Heart right ventricle (tissue), 16 donors: ENCODE measurements at places on chromosomes 5 and 9. TPM values are rescaled to one million over a fixed set of nuclear protein-coding genes. Genes with fewer than 3 reads are reported as not detected.

Gene FOXI1
- total RNA-seq = not detected

DNA sequence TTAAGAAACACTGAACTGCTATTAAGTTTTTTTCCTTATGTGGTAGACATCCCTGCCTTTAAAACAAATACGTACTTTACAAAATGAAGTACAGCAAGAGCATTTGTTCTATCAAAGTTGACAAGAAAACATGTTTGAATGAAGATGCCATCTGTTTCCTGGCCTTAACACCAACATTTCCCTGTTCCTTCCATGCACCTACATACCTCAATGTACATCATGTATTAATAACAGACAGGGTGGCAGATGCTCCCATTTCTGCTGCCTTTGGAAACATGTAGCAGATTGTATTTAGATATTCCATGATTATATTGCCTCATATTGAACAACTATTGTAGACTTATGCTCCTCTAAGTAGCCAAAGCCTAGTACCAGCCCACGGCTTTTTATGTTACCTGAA is 104.4 kb downstream of the PJA2 start:
- no peak overlapping the region for H3K4me3 ChIP-seq
- H3K4me1 ChIP-seq = no peaks in the 10 kb centered on the region
- no peak for DNase-seq
- H3K27ac ChIP-seq = no peak overlapping the region

Gene INPP5E
- total RNA-seq = 9.1 TPM

Gene PHF24
- 0.11 TPM for total RNA-seq

DNA sequence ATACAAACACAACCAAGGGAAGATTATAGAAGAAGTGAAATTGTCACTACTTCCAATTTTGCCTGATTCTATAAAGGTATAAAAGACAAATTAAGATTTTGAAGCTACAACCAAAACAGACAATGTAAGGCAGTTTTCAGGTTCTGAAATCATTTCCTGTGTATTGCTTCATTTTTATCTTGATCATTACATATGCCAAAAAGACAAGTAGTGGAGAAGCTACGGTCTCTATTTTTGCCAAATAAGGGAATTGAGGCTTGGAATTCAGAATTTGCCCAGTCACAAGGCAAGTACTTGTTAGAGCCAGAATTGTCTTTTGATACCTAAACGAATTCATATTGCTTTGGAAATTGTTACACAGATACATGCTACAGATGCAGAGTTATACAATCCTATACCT is 20.6 kb downstream of the EDIL3 start:
- no peak for DNase-seq
- no peaks in the 10 kb centered on the region for H3K4me1 ChIP-seq
- no peaks in the 10 kb centered on the region for H3K36me3 ChIP-seq
- H3K4me3 ChIP-seq = no peak overlapping the region
- no peaks in the 10 kb centered on the region for H3K27me3 ChIP-seq

- no peaks in the 10 kb centered on the region for H3K36me3 ChIP-seq
- no peaks in the 10 kb centered on the region for H3K4me1 ChIP-seq
- no peaks in the 10 kb centered on the region for H3K27me3 ChIP-seq
- H3K4me3 ChIP-seq = no peak overlapping the region
These were observed 222.7 kb downstream of the ELAVL2 start for GRCh38 chr9:23603311-23603710.

GRCh38 chr5:135327429-135328127 is 71.5 kb downstream of the MACROH2A1 start:
- H3K4me3 ChIP-seq = no peak overlapping the region
- H3K27ac ChIP-seq = no peak overlapping the region
- H3K36me3 ChIP-seq = no peaks in the 10 kb centered on the region
- H3K27me3 ChIP-seq = no peaks in the 10 kb centered on the region
- no peak for DNase-seq

DNA sequence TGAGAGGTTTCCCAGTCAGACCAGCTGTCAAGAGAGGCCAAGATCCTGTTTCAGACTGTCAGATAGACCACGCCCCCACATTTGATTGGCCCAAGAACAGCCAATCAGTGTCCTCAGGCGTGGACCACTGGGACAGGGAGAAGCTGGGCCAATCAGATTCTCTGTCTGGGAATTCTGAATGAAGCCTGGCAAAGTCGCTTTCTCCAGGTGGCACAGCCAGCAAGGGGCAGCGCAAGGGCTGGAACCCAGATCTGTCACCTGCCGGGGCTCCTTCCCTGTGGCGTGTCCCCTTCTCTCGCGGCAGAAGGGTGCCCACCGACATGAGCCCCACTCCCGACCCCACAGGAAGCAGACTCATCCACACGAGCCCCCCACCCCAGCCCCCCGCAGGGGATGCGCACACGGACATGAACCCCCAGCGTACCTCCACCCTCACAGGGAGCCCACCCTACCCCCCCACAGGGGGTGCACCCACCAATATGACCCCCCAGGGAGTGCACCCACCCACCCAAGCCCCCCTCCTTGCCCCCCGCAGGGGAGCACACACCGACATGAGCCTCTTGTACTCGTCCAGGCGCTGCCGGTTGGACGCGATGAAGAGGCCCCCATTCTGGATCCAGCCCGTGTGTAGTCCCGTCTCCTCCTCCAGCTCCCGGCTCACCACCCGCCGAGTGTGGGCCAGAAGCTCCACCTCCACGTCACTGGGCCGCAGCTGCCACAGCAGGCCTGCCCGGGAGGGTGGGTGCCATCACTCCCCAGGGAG is 6.1 kb downstream of the SARDH start:
- no peaks in the 10 kb centered on the region for H3K4me1 ChIP-seq
- no peaks in the 10 kb centered on the region for H3K36me3 ChIP-seq
- H3K4me3 ChIP-seq = no peak overlapping the region
- H3K27me3 ChIP-seq = peaks cover 28% of the 10 kb centered on the region

GRCh38 chr5:97127727-97128126 is 14.7 kb downstream of the LIX1 start:
- no peak for DNase-seq
- no peaks in the 10 kb centered on the region for H3K36me3 ChIP-seq
- H3K27me3 ChIP-seq = no peaks in the 10 kb centered on the region
- no peak overlapping the region for H3K4me3 ChIP-seq

GRCh38 chr9:78871452-78872331 is 574.8 kb downstream of the PSAT1 start:
- no peaks in the 10 kb centered on the region for H3K27me3 ChIP-seq
- H3K4me3 ChIP-seq = no peak overlapping the region
- no peak overlapping the region for H3K27ac ChIP-seq
- H3K4me1 ChIP-seq = no peaks in the 10 kb centered on the region
- DNase-seq = no peak

- no peaks in the 10 kb centered on the region for H3K4me1 ChIP-seq
- DNase-seq = no peak
- no peaks in the 10 kb centered on the region for H3K36me3 ChIP-seq
- no peak overlapping the region for H3K27ac ChIP-seq
- peaks cover 10% of the 10 kb centered on the region for H3K27me3 ChIP-seq
These were observed 5.8 kb upstream of the IFNA1 start for GRCh38 chr9:21434202-21435014.

Gene OLFM1
- total RNA-seq = 6.2 TPM

Gene MLLT3
- total RNA-seq = 15.7 TPM

Gene PCDHA6
- total RNA-seq = not detected

Gene ARID3C
- not detected for total RNA-seq

DNA sequence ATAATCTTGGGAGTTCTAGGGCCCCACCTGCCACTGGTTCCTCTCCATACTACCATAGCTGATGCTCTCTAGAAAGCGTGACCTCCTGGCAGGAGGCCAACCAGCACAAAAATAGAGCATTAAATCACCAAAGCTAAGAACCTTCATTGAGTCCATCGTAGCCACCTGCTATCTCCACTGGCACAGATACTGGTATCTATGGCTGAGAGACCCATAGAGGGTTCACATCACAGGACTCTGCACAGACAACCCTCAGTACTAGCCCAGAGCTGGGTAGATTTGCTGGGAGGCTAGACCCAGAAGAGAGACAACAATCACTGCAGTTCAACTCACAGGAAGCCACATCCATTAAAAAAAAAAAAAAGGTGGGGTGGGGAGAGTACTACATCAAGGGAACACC is 509.1 kb downstream of the DTWD2 start:
- no peaks in the 10 kb centered on the region for H3K4me1 ChIP-seq
- no peaks in the 10 kb centered on the region for H3K27me3 ChIP-seq
- DNase-seq = no peak
- no peak overlapping the region for H3K4me3 ChIP-seq
- H3K27ac ChIP-seq = no peak overlapping the region
- H3K36me3 ChIP-seq = no peaks in the 10 kb centered on the region

- H3K27ac ChIP-seq = no peak overlapping the region
- H3K4me1 ChIP-seq = peaks cover 41% of the 10 kb centered on the region
- H3K36me3 ChIP-seq = no peaks in the 10 kb centered on the region
- H3K4me3 ChIP-seq = no peak overlapping the region
- no peaks in the 10 kb centered on the region for H3K27me3 ChIP-seq
These were observed 53.8 kb downstream of the COL27A1 start for GRCh38 chr9:114209151-114209550.

- no peaks in the 10 kb centered on the region for H3K4me1 ChIP-seq
- H3K36me3 ChIP-seq = no peaks in the 10 kb centered on the region
- no peak overlapping the region for H3K27ac ChIP-seq
- no peak for DNase-seq
- H3K4me3 ChIP-seq = no peak overlapping the region
These were observed 525.5 kb upstream of the PTGER4 start for GRCh38 chr5:40154194-40154593.

GRCh38 chr9:114164191-114164794 is 9.0 kb downstream of the COL27A1 start:
- H3K27me3 ChIP-seq = no peaks in the 10 kb centered on the region
- peaks cover 12% of the 10 kb centered on the region for H3K36me3 ChIP-seq
- peaks cover 19% of the 10 kb centered on the region for H3K4me1 ChIP-seq
- H3K4me3 ChIP-seq = no peak overlapping the region
- no peak overlapping the region for H3K27ac ChIP-seq

DNA sequence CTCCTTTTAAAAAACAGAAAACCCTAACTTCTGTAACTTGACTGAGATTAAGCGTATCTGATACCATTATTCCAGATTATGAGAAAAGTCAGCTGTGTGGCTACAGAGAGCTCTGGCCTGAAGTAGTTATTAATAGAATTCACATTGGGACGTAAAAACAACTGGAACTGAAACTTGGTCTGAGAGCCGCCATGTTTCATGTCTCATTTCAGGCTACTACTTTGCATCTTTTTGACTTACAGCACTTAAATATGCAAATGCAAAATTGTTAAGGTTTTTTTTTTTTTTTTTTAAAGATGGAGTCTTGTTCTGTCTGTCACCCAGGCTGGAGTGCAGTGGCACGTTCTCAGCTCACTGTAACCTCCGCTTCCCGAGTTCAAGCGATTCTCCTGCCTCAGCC is 25.2 kb downstream of the MAP3K1 start:
- H3K4me1 ChIP-seq = peaks cover 85% of the 10 kb centered on the region
- H3K27ac ChIP-seq = peak overlapping the region; percentile 29
- no peak for DNase-seq
- no peaks in the 10 kb centered on the region for H3K27me3 ChIP-seq

DNA sequence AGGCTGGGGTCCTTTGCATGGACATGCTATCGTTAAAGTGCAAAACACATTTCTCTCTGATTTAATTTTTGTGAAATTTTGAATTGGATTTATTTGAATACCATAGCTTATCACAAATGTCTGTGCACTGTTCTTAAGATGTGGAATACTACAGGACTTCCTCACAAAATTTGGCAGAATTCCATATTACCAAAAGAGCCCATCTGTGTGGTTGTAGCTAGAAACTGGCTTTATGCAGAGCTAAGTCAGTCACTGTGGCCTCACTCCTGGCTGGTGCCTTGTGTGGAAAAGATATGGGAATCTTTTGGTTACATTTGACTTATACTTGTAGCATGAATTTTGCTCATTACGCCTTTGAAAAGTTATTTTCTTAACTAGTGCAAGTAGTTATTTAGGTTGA is 35.5 kb downstream of the ACO1 start:
- no peaks in the 10 kb centered on the region for H3K27me3 ChIP-seq
- no peaks in the 10 kb centered on the region for H3K4me1 ChIP-seq
- no peak for DNase-seq
- no peak overlapping the region for H3K4me3 ChIP-seq
